ENCODE measurements at places on chromosomes 6 and 20.

GRCh38 chr20:46299078-46299477 is 9.2 kb downstream of the CDH22 start:
- no peak for DNase-seq

DNA sequence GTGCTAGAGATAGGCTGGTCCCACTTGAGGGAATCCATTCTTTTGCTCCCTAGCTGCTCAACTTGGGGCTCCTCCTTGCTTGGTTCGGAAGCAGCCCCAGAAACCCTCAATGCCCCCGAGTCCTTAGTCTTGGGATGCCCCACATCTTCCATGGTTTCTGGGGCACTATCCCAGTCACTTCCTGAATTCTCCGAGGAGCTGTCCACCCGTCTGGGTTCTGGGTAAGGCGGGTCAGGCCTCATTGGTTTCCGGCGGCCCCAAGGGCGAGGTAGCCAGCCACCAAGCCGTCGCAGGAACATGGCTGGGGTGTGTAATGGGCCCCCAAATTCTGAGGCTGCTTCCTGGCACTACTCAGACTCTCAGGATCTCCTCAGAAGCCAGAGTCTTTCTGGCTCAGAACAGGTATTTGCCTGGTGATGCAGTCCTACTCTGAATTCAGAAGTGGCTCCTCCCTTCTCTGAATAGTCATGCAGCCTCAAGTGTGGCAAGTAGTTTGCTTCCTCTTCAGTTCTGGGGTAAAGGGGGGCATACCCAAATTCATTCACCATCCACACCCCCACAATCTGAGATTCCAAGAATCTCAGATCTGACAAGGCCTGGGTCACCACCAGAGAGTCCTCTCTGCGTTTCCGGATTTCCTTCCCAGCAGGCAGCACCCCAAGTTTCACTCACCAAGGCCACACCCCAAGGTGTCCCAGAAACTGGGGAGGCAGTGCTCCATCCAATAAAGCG is 763 bp downstream of the C6orf47 start:
- DNase-seq, result no peak

DNA sequence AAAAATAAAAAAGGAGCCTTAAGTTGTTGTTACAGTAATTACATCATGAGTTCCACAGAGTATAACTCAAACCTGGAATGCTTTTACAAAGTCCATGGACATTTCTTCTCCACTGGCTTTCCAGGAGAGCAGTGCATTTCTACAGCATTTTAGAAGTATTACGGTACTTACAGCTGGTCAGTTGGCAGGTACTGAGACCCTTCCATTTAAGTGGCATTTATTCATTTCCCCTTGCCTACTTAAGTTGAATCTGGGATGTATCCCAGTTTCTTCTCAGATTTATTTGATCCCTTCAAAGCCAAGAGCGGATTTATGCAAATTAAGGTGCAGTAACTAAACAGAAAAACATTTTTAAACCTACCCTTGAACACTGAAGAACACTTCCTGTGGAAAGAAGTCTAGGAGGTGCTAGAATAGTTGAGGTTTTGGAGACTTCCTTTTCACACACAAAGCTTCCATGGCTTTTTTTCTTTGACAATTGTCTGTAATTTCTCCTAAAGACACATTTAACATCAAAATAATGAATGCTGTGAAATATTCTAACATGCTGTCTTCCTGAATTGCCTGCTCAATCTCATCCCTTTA is 3.4 kb downstream of the PRDM13 start:
- no peak for DNase-seq

DNA sequence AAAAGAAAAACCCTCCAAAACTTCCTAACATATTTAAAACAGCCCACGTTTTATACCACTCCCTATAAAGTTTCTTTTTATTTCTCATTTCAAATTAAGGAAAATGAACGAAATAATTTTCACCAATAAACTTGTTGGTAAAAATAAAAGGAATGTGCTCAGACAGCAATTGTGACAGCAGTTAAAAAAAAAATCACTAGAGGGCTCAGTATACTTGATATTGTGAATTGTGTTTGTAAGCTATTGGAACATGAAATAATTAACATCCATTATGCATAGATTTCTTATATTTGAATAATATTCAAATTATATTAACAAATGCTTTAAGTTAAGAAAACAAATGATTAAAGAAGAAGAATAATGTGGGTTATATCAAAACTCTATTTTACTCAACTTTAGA is 105.5 kb downstream of the ASCC3 start:
- DNase-seq, result no peak

DNA sequence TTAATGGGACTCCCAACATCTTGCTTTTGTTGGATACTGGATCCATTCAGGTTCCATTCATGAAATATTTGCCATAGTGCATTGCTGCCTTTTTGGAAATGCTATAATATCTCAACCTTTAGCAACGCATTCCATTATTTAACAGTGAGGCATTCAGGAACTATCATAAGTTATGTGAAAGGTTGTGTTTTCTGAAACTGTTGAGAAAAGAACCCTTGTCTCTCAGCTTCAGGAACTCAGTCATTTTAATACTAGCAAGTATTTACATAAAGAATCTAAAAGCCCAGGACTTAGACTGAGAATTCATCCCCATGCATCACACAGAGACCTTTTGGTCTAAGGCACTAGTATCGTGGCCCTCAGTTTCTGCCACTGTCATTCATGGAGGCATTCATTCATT is 24.9 kb upstream of the SASH1 start:
- no peak for DNase-seq

DNA sequence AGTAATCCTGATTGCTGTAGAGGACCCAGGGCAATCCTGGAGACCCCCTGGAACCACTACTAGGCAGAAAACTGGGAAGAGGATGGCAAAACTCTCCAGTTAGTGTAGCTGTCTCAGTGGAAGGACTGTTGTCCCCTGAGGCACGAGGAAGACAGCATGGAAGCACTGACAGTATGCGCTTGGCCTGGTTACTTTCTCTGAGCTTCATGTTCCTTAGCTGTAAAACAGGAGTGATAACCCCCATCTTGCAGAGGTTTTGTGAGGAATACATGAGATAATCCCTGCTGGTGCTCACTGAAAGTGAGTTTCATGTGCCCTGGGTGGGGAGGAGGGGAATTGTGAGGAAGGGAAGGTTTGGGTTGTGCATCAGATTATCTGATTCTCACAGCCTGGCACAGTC is 3.2 kb downstream of the NT5E start:
- DNase-seq, result no peak

DNA sequence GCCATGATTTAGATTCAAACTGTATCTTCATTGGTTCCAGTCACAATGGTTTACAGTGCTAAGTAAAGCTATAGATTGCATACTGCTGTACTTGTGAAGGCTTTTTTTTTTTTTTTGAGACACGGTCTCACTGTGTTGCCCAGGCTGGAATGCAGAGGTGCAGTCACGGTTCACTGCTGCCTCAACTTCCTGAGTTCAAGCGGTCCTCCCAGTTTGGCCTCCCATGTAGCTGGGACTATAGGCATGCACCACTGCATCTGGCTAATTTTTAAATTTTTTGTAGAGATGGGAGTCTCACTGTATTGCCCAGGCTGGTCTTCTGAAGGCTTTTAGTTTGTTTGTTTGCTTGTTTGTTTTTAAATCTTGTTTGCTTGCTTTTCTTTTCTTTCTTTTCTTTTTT is 24.9 kb downstream of the ITCH start:
- peak; percentile 56 for DNase-seq

DNA sequence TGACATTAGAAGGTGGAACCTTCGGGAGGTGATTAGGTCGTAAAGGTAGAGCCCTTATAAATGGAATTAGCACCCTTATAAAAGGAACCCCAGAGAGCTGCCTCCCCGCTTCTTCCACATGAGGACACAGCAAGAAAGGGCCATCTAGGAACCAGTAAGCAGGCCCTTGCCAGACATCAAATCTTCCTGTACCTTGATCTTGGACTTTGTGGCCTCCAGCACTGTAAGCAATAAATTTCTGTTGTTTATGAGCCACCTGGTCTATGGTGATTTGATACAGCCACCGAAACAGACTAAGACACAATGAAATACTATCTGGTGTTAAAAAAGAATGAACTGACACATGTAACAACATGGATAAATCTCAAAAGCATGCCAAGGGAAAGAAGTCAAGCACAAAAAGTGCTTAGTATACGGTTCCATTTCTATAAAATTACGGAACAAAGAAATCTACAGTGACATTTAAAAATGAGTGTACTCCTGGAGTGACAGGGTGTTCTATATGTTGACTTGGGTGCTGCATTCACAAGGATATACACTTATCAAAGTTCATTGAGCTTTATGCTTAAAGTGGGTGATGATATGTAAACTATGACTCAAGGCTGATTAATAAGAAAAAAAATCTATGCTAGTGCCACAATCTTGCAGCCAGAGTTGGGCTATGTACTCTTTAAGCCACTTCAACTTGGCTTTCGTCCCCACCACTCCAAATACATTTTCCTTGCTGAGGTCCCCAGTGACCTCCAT is 18.4 kb downstream of the SERPINB1 start:
- no peak for DNase-seq

- DNase-seq, result peak; percentile 86
Observed at GRCh38 chr6:15365273-15365687, 119.4 kb downstream of the JARID2 start.

GRCh38 chr6:19837511-19838441 is 606 bp downstream of the ID4 start:
- DNase-seq, result no peak

- no peak for DNase-seq
Observed at GRCh38 chr6:4717124-4717523, 59.1 kb upstream of the CDYL start.

- peak; percentile 78 for DNase-seq
Observed at GRCh38 chr20:61230166-61230565, 21.9 kb upstream of the CDH4 start.

GRCh38 chr6:129684903-129685661 is 24.9 kb downstream of the ARHGAP18 start:
- DNase-seq, result no peak

- DNase-seq, result no peak
Observed at GRCh38 chr6:126803769-126804168, 314.7 kb upstream of the RSPO3 start.

- DNase-seq, result no peak
Observed at GRCh38 chr6:7467007-7467897, 74.2 kb upstream of the DSP start.

GRCh38 chr6:135094403-135094821 is 39.8 kb upstream of the HBS1L start:
- DNase-seq, result no peak

GRCh38 chr20:50389808-50390684 is 120.1 kb upstream of the PTPN1 start:
- peak; percentile 77 for DNase-seq

GRCh38 chr6:79947191-79948186 is at the start of gene ELOVL4:
Gene ELOVL4 (minus strand): TSS chr6:79947553. CDS start chr6:79947279, 274 bp downstream.
- peak; percentile 70 for DNase-seq

DNA sequence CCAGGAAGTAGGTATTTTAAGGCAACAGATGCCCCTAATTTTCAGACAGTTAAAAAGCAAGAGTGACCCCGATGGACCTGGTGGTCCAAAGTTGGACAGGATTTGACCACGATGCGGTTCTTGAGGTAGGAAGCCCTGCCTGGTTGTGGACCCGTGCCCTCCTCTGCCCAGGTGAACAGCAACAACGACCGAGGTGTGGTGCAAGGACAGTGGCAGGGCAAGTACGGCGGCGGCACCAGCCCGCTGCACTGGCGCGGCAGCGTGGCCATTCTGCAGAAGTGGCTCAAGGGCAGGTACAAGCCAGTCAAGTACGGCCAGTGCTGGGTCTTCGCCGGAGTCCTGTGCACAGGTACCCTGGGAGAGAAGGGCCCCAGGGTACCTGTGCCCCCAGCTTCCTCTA is 18.7 kb downstream of the TGM6 start:
- DNase-seq, result no peak

DNA sequence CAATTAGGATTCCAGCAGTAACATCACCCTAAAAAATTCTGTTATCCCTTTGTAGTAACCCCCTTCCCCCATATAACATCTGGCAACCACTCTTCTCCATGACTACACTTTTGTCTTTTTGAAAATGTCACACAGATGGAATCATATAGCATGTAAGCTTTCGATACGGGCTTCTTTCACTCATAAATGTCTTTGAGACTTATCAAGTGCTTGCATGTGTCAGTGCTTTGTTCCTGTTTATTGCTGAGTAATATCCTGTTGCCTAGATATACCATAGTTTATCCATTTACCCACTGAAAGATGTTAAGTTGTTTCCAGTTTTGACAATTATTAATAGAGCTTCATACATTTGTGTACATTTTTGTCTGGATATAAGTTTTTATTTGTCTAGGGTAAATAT is 10.4 kb upstream of the SNPH start:
- no peak for DNase-seq

- no peak for DNase-seq
Observed at GRCh38 chr6:161292145-161292544, 18.3 kb upstream of the AGPAT4 start.

GRCh38 chr20:54172532-54172855 is 1.3 kb downstream of the CYP24A1 start:
- no peak for DNase-seq

- DNase-seq, result no peak
Observed at GRCh38 chr20:25629816-25630499, 6.1 kb upstream of the NANP start.

GRCh38 chr20:11305406-11305805 is 612.3 kb upstream of the BTBD3 start:
- no peak for DNase-seq

GRCh38 chr6:127851197-127851596 is 49.7 kb downstream of the THEMIS start:
- no peak for DNase-seq

- DNase-seq, result no peak
Observed at GRCh38 chr6:127343809-127344659, 625 bp upstream of the ECHDC1 start.

- DNase-seq, result no peak
Observed at GRCh38 chr6:309947-310346, 17.7 kb downstream of the DUSP22 start.

- no peak for DNase-seq
Observed at GRCh38 chr6:22631091-22631490, 61.7 kb downstream of the HDGFL1 start.

- no peak for DNase-seq
Observed at GRCh38 chr6:21767891-21768648, 174.5 kb downstream of the SOX4 start.

GRCh38 chr20:50098259-50098658 is 14.7 kb downstream of the UBE2V1 start:
- DNase-seq, result no peak

DNA sequence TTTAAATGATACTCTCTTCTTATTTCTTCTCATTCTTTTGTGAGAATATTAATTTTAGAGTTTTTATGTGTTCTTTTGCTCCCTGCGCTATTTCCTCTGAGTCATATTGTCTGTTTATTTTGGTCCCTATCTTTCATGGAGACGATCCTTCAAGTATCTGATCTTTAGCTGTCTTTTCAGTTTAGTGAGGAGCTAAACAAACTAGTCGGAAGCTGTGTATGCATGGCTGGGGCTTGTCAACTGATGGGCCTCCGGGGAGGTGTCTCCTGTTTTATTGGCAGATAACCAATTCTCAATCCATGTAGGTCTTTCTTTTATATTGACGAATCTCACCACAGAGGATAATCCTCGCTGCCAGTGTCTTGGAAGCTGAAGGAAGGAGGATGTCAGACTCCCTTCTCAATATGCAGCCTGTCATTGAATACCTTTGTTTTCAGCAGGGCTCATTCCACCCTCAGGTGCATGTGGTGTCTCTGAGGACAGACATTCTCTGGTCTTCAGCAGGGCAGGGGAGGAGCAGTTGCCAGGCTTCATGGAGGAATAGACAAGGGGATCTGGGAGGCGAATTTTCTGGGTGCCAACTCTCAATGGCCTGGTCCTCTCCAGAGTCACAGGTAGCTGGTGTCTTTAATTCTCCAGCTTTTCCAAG is 64.9 kb downstream of the RNF182 start:
- DNase-seq, result no peak

- no peak for DNase-seq
Observed at GRCh38 chr20:23823621-23824324, 2.8 kb downstream of the CST2 start.

- no peak for DNase-seq
Observed at GRCh38 chr20:1305712-1306111, 23.2 kb downstream of the SDCBP2 start.
